ENCODE measurements at places on chromosomes 16 and 17.

DNA sequence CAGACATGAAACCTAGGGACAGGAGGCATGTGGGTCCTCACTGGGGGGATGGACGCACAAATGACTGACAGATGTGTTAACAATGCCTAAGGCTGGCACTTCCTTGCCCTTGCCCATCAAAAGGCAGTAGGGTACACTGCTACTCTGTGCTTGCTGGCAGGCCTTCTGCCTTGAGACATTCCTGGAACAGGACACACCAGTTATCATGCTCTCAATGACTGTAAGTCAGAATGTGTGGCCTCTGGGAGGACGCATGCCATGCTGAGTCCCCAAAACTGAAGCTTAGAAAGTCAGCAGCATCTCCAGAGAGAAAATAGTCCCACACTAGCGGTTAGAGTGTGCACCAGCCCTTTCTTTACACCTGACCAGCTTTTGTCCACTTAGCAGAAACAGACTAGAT lies 16.1 kb upstream of the SREBF1 start:
- no peak for DNase-seq

DNA sequence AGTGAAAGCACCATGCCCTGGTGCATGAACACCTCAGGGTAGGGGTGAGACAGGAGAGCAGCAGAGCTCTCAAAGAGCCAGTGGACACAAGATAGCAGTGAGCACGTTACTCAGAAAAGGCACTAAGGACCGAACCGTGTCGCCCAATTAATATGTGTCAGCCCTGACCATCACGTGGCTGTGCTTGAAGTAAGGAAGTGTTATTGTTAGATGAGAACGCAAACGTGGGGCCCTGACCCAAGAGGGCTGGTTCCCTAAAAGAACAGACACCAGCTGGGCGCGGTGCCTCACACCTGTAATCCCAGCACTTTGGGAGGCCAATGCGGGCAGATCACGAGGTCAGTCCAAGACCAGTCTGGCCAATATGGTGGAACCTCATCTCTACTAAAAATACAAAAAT lies 16.3 kb downstream of the AXIN1 start:
- DNase-seq = no peak

DNA sequence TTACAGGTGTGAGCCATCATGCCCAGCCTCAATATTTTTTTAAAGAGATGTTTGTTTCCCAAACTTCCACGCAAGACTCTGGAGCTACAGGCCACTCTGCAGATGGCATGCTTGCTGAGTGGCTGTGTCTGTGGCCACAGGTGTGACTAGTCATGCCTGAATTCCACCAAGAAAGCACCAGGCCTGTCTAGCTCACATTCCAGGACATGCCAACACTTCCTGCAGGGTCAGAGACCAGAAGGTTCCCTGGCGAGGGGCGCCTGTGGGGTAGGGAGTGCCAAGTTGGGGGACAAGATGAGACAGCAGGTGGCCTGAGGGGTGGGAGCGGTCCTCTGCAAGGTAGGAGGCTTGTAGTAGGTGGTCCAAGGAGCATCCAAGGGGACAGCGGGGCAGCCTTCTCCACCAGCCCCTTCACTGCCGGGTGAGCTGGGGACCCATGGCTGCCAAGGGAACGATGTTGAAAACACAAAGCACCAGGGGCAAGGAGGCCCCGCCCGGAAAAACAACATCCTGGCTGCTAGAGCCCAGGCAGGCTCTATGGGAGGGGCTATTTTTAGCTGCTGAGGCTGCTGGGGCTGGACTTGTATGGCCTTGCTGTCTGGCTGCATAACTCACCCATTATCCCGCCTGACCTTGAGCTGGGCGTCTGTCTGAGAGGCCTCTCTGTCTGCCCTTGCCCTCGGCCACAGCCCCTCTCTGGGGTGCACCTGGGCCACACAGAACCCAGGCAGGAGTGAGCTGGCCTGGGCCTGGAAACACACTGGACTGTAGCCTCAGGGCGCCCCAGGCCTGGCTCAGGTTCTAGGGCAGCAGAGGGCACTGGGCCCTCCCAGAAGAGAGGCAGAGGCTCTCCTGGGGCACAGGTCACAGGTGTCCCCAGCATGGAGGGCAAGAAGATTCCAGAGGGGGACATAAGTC lies 5.7 kb downstream of the TRIM47 start:
- no peak for DNase-seq

DNA sequence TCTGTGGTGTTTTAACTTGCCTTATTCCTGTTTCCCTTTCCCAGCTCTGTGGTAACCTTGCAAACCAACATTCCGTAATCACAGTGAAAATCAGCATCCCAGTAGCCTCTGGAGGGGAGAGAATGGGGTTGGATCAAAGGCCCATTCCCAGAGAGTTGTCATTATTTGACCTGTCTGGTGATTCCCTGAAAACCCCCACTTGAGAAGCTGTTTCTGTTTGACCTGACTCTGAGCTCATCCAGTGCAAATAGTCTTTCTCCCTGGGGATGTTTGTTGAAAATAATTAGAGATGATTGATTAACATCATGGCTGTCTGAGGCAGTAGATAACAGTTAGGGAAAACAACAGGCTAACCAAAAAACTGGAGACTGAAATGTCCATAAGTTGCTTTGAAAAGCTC lies 3.0 kb downstream of the CACNG1 start:
- no peak for DNase-seq

DNA sequence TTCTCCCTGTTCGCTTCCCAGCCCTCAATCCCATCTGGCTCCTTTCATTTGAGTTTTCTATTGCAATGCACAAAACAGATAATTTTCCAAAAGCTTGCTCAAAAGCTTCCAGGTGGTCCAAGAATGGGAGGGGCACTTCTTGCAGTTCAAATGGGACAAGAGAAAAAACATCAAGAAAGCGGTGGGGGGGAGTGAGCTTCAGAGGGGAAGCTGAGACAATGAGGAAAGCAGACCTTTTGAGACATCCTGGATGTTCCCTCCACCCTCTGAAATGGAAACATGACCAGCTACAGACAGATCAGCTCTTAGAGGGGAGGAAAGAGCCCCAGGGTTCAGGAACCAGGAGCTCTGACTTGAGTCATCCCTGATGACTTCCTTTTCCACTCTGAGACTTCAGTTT lies 368.2 kb downstream of the SLC39A11 start:
- no peak for DNase-seq

GRCh38 chr17:61510991-61511390 lies 58.8 kb downstream of the TBX4 start:
- DNase-seq = no peak

GRCh38 chr17:44865931-44866330 lies 18.2 kb downstream of the HIGD1B start:
- no peak for DNase-seq

- no peak for DNase-seq
These were observed 16.1 kb downstream of the ABCA3 start for GRCh38 chr16:2324296-2324859.

GRCh38 chr16:74944466-74944865 lies 40.5 kb downstream of the WDR59 start:
- no peak for DNase-seq

GRCh38 chr16:3101018-3101840 lies 2.1 kb upstream of the ZSCAN10 start:
- no peak for DNase-seq

DNA sequence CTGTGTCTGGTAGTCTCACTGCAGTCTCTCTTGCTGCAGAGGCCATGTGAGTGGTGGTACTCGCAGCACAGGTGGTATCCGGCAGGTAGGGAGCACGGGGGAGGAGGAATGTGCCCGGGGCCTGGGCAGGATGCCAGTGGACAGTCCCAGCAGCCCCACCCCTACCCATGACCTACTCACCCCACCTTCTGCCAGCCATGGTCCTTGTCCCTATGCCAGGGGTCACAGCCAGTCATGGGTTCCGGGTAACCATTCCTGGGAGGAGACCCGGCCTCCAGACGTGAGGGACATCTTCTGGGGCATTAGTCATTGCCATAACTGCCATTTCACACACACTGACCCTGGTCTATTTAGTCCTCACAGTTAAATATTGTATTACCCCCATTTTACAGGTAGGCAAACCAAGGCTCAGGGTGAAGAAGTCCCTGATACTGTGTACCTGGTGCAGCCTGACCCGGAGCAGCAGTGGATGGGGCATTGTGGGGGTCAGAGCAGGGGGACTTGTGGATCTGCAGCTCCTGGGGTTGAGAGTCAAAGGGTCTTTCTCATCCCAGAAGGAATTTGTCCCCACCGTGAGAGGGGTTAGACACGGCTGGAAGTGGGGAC lies 58.8 kb upstream of the TAC4 start:
- no peak for DNase-seq

DNA sequence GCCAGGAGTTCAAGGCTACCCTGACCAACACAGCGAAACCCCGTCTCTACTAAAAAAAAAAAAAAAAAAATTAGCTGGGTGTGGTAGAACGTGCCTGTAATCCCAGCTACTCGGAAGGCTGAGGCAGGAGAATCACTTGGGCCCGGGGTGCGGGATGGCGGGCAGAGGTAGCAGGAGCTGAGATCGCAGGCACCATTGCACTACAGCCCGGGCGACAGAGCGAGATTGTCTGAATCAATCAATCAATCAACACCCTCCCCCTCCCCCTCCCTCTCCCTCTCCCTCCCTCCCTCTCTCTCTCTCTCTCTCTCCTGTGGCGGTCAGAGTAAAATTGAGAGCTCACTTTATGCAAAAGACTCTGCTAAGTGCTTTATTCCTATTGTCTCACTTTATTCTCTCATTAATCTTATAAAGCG lies 1.2 kb downstream of the HSDL1 start:
- DNase-seq = no peak

Data from stimulated activated CD8-positive, alpha-beta memory T cell treated with anti-CD3 and anti-CD28 coated beads, Interleukin-4, amount 100 ng/mL, for 4 hours (primary cell).